Activated naive CD8-positive, alpha-beta T cell treated with anti-CD3 and anti-CD28 coated beads for 36 hours (primary cell): ENCODE measurements at places on chromosomes 11 and 22.

DNA sequence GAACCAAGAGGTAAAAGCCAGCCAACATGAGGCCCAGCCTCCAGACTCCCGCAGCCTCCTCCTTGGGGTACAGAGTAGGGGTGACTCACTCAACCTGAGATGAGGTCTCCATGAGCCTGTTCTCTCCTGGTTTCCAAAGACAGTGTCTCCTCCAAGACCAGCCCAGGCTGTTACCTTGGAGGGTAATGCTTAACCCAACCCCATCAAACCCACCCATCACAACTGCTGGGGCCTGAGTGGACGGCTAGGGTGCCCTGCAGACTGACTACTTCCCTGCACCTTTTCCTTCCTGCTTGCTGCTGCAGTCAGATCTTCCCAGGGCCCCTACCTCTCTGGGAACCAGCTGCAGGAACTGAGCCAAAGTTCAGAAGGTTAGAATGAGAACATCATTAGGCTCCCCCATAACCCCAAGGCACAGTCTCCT, 5.1 kb upstream of the NOL12 start:
- DNase-seq: no peak

DNA sequence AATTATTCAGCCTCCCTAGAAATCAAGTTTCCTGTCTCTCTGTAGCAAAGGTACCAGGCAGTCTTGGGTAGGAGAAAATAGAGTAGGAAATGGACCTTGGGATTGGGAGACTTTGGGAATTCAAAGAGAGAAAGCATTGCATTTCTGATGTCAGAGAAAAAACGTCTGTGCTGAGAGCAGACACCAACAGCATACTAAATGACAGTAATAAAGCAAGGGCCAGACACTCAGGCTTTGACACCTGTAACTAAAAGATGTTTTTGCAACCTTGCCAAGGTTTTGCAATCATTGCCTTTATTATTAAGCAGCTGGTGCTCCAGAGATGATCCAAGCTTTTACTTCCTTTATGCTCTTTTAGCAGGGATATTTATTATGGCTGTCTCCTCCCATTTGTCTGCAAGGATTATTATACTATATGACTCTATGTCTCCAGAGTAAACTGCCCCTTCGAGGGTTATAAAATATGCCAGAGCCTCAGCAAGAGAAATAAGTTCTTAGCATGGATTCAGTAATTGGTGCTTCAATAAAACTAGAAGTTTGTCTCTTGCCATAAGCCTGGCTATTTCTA, 85.2 kb upstream of the GRAMD1B start:
- no peak for DNase-seq

GRCh38 chr11:67356864-67357561, 3.7 kb upstream of the POLD4 start:
- DNase-seq: peak; percentile 69

- no peak for DNase-seq
Measured at GRCh38 chr11:83047515-83048225, 24.0 kb downstream of the RAB30 start.

DNA sequence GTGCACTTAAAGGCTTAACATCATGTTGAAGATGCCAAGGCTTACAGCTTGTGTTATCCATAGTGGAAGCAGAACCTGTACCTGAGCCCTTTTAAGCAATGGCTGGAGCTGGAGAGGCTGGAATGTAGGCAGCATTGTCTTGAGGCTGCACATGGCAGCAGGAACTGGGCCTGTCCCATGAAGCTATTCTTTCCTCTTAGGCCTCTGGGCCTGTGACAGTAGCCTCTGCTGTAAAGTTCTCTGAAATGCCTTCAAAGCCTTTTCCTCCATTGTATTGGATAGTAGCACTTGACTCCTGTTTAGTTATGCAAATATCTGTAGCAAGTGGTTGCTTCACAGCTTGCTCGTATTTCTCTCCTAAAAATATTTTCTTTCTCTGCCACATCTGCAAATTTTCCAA, 127.4 kb upstream of the ANO5 start:
- no peak for DNase-seq

- DNase-seq: no peak
Measured at GRCh38 chr11:95229199-95229992, 1.6 kb downstream of the SESN3 start.

DNA sequence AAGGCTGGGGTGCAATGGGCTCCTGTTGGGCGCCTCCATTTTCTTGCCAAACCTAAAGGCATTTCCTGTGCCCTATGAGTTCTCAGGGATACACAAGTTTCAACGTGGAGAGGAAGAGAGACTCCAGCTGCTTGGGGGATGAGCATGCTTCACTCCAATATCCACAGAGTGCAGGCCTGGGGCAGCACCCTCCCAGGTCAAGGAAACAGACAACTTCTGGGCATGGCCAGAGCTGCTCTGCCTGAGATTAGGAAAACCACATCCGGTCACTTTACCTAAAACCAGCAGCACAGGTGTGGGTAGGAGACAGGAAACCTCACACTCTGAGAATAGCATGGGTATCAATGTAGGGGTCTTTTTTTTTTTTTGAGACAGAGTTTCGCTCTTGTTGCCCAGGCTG, 28.7 kb downstream of the TMEM184B start:
- DNase-seq: no peak

DNA sequence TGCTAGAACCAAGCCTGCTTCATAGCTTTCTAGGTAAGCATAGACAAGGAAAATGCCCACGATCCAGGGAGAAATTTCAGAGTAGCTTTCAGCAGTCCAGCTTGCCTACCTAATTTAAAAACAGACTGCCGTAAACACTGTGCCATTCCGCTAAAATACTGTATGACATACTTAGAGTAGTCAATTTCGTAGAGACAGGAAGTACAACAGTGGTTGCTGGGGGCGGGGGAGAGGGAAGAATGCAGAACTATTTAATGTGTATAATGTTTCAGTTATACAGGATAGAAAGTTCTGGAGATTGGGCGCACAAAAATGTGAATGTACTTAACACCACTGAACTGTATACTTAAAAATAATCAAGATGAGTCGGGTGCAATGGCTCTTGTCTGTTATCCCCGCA, 56.7 kb downstream of the C11orf58 start:
- no peak for DNase-seq

DNA sequence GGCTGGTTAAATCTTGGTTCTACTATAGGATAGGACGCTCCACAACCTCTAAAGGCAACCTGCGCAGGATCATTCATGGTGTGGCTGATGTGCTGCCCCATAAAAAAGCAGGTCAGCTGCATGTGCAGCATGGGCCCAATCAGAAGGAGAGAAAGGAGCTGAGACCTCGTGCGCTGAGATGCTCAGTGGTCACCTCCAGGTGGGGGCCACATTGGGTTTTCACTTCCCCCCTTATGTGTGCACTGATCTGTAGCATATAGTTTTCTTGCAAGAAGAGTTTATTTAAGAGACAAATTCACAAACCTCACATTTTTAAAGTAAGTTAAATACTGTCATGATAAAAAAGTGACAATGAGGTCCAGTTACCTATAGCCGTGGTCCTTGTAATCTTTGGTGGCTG, 24.3 kb downstream of the SERPIND1 start:
- DNase-seq: no peak

- no peak for DNase-seq
Measured at GRCh38 chr22:48496987-48497650, 1330.6 kb downstream of the BRD1 start.
